Stimulated activated CD8-positive, alpha-beta memory T cell treated with anti-CD3 and anti-CD28 coated beads, Interleukin-2, amount 100 ng/mL, for 1 hour (primary cell): ENCODE measurements at places on chromosomes 11 and 22.

DNA sequence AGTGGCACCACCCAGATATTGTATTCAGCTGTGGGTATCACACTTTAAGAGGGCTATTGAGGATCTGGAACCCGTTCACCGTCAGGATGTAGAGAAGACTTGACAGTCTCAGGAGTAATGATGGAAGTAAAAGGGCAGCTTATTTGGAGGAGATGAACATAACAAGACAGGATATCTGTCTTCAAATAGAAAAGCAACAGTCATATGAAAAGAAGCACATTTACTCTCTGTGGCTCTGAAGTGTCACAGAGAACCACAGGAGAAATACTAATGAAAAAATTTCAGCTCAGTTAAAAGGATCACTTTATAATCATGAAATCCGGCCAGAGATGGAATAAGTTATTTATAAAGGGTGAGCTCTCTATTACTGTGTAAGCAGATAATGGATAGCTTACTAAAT lies 200.8 kb downstream of the FAM76B start:
- DNase-seq: no peak

- no peak for DNase-seq
These were observed 40.5 kb downstream of the LRRC32 start for GRCh38 chr11:76629853-76630599.

DNA sequence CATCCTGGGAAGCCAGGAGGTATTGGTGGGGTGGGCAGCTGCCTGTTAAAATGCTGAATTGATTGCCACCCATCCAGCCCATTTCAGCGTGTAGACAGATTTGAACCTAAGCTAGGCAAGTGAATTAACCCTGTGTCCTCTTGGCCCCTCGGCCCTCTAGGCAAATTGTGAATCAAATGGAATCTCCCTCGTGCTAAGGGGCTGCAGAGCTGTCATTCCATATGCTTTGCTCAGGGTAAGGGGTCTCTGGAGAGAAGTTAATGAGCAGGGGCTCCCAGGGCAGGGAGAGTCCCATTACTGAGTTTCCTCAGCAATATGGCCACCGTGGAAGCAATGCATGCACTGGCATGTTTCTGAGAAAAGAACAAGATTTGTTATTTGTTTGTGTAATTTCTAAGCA lies 117.7 kb upstream of the RCN1 start:
- no peak for DNase-seq

DNA sequence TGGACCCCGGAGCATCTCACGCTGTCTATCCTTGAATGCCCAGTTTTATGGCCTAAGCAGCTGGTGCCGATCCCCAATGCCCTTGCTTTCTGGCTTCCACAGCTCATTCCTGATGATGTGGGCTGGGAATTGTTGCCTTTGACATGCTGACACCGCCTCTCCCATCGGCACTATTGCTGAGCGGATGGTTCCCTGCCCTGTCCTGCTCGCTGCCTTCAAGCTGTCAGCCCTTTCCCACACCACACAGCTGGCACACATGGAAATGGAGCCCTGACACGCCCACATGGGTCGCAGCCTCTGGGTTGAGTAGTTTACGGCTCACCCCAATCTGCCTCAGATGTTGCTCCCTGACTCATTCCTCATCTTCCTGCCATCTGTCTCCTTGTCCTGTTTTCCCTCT lies 110.2 kb upstream of the SESN3 start:
- no peak for DNase-seq

GRCh38 chr22:48842976-48843375 lies 984.7 kb downstream of the BRD1 start:
- DNase-seq: no peak

GRCh38 chr11:60169264-60169915 lies 13.5 kb downstream of the MS4A6A start:
- DNase-seq: no peak

- no peak for DNase-seq
These were observed 28.3 kb downstream of the JAM3 start for GRCh38 chr11:134097166-134097565.

- DNase-seq: no peak
These were observed 22.9 kb downstream of the ZBTB16 start for GRCh38 chr11:114082415-114082748.

DNA sequence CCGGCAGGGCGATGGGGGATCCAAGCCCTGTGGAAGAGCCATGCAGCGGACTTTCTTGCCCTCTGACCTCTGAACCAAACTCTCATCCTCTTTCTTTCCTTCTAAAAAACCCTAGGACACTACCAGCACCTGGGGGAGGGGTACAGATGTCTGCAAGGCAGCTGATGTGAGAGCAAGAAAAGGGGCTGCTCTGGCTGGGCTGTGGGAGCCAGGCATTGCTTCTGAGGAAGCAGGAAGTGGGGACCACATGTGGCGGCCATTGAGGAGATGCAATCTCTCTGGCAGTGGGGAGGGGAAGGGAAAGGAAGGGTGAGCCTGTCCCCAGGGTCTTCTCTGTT lies 36.0 kb downstream of the FAM83F start:
- no peak for DNase-seq

GRCh38 chr11:39149214-39149613 lies 2310.2 kb downstream of the LRRC4C start:
- DNase-seq: no peak

DNA sequence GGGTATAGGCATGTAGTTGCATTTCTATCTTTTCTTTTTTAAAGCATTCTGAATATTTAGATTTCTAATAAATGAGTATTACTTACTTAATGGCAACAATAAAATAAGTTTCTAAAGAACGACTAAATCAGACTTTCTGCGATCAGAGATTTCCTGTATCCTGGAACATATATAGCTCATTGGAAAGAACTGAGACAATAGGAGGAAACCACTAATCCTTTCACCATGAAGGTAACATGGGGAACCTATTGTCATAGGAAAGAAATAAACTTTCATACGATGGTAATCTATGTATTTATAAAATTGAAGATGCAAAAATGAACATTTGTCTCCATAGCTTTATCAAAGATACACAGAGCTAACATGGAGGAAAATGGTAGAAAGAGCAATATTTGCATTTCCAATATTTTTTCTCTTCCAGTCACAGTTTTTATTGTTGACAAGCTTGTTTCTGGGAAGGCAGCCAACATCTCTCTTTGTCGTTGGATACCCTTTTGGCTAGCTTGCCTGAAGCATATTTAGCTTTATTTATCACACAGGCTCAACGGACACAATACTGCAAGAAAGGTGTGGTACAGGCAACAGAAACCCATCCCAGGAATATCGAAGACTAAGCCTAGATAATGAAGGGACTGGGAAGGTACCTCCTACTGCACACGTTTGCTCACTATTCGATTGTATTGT lies 293.3 kb upstream of the MPPED2 start:
- DNase-seq: no peak

GRCh38 chr11:13384908-13385640 lies 77.9 kb downstream of the BTBD10 start:
- DNase-seq: no peak

GRCh38 chr11:86747801-86748200 lies 52.5 kb upstream of the PRSS23 start:
- no peak for DNase-seq
